ENCODE measurements at places on chromosomes 7 and 10. TPM values are rescaled to one million over a fixed set of nuclear protein-coding genes. Genes with fewer than 3 reads are reported as not detected.

Gene NOS3
- 4.7 TPM for total RNA-seq

Gene AGBL3
- 4.2 TPM for total RNA-seq

Gene GIMAP8
- 12.0 TPM for total RNA-seq

Gene PIK3CG
- total RNA-seq: 5.2 TPM

Gene PRSS2
- total RNA-seq: not detected

Gene GRID1
- total RNA-seq: 2.1 TPM

Gene BLNK
- total RNA-seq: 1.6 TPM

Gene CYP3A7
- total RNA-seq: 0.52 TPM
